Hematopoietic multipotent progenitor cell (in vitro differentiated cells): ENCODE measurements at places on chromosomes 4 and X.

DNA sequence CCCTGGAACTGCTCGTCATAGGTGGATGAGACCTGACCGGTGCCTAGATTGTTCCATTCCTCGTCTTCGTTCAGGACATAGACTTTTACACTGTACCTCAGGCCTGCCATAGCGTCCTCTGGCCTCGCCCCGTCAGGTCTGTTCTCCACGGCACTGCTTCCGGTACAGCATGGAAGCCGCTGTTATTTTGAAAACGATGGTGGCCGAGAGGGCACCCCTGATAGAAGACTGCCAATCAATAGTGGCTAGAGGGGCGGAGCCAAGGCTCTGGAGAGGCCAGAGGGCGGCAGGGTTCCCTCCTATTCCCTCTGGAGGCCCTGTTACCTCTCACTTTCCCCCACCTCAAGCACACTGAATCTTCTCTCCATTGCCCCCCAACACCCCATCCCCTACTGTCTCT, at the start of gene PPP4R3C:
TSS of gene PPP4R3C (minus strand) at position 155 of the 400 bp plus-strand sequence. CDS start at position 110, 45 bp downstream.
- no peak for DNase-seq

GRCh38 chrX:3425031-3425430, 78.6 kb upstream of the MXRA5 start:
- no peak for DNase-seq

DNA sequence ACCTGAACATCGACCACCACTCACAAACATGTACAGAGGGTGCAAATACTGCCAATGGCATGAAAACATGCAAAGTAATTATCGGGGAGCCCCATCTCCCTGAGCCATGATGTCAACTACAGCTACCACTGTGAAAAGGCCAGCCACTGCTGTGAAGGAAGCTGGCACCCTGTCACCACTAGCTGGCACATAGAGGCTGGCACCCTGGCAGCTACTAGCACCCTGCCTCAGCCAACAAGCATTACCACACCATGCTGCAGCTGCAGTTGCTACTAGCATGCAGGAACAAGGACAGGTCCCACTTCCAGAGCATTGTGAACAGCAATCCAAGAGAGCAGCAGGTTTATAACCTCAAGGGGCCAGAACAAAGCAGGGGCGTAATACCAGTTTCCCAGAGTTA, 81.4 kb downstream of the PRR32 start:
- no peak for DNase-seq

DNA sequence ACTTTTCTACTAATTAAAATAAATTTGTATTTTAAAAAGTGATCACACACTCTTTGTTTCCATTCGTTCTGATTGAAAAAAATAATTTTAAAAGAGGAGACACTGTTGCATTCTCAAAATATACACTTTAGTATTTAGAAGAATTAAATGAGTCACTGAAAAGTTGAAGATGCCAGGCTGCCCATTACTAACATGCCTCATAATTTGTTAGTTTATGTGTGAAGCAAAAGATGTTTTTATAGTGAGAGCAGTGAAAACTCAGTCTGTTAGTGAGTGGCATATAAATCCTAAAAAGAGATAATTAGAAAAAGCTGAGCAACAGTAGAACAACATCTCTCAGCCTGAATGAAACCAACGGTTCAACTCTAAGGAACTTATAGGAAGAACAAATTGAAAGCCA, 143.4 kb downstream of the CDS1 start:
- DNase-seq, result no peak

- DNase-seq, result no peak
Observed at GRCh38 chrX:148874636-148875246, 374.3 kb downstream of the AFF2 start.

DNA sequence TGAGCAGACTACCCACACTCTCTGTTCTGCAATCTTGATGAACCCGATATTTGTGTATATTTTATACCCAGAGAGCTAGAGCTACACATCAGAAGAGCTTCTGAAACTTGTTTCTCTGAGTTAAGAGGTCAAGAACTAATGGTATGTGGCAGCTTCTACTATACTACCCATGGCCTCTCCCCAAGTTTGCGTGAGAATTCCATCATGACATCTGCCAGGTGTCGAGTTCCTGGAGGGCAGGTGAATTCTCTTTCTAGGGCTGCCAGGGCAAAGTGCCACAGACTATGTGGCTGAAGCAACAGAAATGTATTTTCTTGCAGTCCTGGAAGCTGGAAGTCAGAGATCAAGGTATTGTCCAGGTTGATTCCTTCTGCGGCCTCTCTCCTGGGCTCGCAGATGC, 4.4 kb downstream of the SORCS2 start:
- no peak for DNase-seq

DNA sequence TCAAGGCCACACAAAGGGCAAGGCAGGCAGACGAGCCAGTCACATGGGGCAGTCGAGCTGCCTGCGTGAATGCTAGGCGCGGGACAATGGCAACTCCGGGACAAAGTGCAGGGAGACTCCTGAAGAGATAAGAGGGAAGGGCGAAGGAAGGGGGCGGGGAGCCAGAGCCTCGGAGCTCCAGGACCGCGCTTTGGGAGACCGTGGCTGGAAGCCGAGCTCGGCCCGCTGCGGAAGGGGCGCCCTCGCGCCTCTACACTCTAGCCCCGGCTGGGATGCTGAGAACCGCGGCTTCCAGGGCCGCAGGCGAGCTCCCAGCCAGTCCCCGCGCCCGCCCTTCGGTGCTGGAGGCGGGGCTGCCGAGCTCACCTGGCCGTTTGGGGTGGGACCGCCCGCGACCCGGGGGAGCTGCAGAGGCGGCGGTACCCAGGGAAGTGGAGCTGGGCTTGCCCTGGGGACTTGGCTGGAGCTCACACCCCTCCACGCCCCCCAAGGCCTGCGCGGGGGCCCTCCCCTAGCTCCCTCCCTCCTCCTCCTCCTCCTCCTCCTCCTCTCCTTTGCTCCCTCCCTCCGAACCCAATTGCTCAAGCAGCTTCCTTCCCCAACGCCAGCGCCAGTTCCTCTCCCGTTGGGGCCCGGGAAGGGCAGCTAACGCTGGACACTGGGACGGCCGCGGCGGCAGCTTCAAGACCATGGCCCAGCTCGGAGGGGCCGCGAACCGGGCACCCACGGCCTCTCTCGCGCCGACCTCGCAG, at the start of gene SOWAHD:
TSS of gene SOWAHD (plus strand) at position 610 of the 752 bp plus-strand sequence. CDS start at position 690, 80 bp downstream.
- DNase-seq, result no peak
